ENCODE measurements at places on chromosomes 1 and 21.

GRCh38 chr1:156505679-156506298 lies 5.2 kb upstream of the MEF2D start:
- DNase-seq: no peak

- no peak for DNase-seq
These were observed 260.0 kb upstream of the BEND5 start for GRCh38 chr1:49036700-49037099.

DNA sequence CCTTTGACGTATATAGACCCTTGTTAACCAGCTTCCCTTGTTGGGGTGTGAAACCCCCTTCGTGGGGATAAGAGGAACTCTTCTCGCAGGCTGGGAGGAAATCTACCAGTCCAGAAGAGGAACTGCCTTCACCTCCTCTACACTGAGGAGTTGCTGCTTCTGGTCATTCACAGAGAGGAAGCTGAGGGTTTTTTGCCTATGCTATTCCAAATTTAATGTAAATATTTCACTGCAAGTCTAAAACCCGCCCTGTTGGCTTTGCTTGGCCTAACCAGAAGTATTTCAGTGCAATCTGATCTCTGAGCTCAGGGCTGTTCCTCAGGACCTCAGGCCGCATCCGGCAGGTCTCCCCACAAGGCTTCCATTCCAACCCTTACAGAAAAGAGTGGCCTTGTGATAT lies 150.1 kb downstream of the HIVEP3 start:
- DNase-seq: no peak

DNA sequence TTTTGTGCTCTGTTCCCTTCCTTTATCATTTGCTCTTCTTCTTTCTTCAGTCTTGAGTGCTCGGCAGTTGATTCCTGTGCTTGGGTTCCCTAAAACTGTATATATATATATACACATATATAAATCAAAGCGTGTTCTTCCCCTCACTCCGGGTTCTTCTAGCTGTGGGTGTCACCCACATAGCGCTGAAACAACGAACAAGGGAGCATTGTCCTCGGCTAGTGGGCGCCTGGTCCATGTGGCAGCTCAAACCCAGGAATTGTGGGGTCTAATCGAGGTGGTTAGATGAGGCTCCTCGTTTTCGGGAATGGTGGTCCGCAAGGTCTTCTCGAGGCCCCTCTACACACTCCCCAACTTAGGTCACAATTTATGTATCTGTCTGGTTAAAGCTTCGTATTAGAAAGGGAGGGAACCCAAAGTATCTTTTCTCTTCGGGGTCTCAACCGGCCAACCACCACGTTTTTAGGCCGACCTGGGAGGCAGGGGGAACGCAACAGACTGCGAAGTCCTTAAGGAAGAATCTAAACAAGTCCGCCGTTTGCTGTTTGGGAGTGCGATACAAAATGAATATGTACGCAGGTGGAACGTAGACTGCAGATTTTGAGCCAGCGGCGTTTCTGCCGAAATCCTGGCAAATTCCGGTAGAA lies 504 bp upstream of the SDHC start:
- DNase-seq: no peak

GRCh38 chr1:174160603-174161002 lies 1.3 kb downstream of the RABGAP1L start:
- DNase-seq: no peak

GRCh38 chr1:109040627-109040988 lies 1.3 kb downstream of the WDR47 start:
- no peak for DNase-seq

DNA sequence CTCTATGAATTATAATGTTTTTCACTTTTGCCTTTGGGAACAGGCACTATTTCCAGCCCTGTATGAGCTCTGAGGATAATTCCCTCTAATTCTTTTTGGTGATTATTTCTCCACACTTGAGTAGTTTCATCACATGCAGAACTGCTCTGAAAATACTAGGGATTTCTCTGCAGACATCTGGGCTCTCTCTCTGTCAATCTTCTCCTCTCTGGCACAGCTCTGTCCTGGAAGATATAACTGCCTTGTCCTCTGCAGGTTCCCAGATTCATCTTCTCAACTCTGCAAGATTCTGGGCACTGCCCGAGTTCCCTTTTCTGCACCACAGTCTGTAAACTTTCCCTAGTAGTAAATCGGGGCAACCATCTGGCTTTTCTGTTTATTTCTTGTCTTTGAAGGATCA lies 131.3 kb upstream of the FMN2 start:
- DNase-seq: no peak

DNA sequence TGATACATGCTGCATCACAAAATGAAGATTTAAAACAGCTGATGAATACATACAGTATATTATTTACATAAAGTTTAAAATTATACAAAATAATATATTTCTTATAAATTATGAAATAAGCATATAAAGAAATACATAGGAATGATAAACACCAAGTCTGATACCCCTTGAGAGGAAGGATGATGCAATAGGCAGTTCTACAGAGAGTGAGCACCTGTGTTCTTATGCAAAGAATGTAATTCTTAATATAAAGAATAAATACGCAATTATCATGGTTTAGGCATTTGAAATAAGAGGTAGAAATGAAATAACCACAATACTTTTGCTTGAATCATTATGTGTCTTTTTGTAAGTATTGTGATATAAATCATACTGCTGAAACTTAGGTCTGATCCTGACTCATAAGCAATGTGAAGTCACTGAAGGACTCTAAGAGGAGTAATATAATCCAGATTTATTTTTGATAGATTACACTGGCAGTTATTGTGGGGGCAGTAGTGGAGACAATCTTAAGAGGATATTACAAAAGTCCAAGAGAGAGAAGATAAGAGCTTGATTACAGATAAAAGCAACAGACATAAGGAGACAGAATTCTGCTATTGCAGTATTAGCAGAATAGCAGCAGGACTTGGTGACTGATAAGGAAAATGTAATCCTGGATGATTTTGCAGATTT lies 39.0 kb downstream of the TTLL7 start:
- no peak for DNase-seq

DNA sequence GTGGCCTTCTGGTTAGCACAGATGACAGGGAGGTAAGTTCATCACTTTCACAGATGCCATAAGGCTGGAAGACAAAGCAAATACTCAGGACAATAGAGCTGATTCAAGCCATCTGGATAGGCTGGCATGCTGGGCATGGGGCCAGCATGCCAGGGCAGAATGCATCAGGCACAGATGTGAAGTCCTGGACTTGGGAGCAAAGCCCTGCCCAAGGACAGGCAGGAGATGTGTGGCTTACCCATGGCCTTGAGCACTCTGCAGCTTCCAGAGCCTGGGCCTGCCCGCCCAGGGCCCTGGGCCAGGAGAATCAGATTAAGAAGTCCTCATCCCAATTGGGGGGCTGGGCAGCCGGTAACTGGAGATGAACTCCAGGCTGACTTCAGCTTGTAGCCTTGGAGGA lies 135.7 kb upstream of the ZC3H12A start:
- no peak for DNase-seq

GRCh38 chr1:175388285-175388684 lies 195.7 kb upstream of the KIAA0040 start:
- DNase-seq: no peak

- DNase-seq: no peak
These were observed 18.9 kb downstream of the CAP1 start for GRCh38 chr1:40059338-40059959.

DNA sequence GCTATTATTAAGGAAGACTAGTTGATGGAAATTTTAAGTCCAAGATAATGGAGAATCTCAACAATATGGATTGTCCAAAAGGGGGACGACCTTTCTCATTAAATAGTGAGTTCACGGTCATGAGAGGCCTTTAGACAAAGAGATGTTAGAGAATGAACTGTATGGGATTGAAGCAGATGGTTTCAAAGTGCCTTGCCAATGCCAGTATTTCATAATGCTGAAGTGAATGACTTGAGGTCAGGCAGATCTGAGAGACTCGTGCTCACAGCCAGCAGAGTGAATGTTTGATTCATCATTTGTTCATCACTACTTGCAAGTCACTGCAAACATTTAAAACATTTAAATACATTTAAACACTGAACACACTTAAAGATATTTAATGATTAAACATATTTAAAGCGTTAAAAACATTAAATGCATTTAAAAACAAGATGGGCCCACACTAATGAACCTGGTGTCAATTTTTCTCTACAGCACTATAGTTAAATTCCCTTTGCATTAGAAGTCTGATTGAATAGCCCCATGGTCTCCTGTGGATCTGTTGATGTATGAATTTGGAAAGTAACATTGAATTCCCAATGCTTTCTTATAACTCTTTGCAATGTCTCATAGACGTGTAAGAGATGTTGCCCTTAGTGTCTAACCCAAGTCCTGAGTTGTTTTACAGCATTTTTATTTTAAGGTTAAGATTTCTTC lies 80.7 kb downstream of the TGFB2 start:
- peak; percentile 45 for DNase-seq

DNA sequence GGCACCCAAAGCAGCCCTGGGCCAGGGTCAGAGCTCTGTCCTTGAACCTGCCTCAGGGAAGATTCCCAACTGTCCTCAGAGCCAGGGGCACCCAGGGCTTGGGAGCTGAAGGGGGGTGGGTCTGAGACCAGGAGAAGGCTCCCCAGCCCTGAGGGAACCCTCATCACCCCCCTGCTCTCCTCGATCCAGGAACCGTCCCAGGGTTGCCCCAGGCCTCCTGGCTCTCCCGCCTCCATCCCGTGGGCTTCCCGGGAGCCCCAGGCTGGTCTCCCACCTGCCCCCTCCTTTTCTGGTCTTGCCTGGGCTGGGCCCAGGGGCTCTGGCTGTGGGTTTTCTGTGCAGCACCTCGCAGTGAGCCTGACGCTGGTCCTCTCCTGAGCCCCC lies 6.7 kb upstream of the SAMD11 start:
- DNase-seq: no peak

DNA sequence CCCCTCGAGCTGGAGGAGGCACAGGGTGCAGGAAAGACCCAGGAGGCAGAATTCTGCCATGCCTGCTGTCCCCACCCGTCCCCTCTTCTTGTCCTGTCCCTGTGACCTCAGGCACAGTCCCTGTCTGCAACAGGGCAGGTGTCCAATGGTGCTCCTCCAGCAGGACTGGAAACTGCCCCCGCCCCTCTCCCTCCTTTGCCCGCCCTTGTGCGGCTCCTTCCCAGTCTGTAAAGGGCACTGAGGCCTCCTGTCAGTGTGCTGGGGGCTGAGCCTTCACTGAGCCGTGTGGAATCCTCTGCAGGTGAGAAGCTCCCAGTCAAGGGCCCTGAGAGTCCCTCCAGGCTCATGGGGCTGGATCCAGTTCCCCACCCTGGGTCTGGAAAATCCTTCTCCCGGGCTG lies 28.9 kb downstream of the PRDM16 start:
- DNase-seq: no peak

GRCh38 chr1:44903011-44903680 lies 60.1 kb upstream of the PTCH2 start:
- no peak for DNase-seq

GRCh38 chr1:3003039-3003940 lies 18.0 kb upstream of the ACTRT2 start:
- DNase-seq: no peak

DNA sequence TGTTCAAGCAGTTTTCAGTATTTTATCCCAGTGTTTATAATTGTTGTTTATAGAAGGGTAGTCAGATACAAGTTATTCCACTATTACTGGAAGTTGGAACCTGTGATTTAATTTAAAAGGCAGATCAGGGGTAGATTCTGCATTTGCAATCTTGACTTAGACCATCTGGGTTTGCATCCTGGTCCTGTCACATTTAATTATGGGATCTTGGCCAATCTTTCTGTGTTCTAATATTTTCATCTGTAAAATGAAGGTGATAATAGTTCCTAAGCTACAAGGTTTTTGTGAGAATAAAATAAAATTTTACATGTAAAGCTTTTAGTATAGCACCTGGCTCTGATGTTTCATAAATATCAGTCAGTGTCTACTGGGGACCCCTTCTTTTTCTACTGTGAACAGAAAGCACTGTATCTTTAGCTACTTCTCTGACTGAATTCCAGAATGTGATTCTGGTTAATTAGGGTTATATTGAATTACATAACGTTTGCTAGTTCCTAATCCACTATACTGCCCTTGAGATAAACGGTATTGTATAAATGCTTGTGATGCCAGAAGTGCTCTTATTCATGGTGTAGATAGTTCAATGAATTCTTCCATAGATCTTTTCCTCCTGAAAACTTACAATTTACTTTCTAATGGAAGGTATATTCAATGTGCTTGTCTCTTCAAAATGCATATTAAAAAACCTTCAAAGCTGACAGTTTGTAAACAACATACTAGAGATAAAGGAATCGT lies 131.0 kb downstream of the KCNK1 start:
- DNase-seq: no peak

DNA sequence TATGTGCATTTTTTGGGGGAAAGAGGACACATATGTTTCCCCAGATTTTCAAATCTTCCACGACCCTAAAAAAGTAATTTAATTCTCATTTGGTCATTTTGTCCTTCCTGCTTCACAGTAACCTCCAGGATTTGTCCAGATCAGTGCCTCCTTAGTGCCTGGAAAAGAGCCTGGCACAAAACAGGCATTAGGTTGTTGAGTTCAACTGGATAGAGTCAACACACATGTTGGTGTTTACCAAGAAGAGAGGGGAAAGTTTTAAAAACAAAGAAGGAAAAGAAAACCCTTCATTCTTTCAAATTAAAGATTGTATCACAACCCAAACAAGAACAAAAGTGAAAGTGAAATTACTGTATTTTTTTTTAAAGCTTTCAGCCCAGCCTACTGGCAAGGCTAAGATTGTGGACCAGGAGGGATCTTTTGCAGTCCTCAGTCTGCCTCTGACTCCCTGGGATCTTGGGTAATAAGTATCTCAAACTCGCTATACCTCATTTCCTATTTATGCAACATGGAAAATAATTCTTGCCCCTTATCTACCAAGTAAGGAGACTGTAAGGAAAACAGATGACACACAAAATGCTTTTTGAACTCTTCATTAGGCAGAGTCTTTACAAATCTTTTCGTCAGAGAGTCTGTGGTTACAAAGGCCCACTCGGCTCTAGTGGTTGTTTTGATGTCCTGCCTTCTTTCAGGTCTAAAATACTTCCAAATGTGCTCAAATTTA lies 57.8 kb downstream of the ZNF281 start:
- DNase-seq: peak; percentile 98

DNA sequence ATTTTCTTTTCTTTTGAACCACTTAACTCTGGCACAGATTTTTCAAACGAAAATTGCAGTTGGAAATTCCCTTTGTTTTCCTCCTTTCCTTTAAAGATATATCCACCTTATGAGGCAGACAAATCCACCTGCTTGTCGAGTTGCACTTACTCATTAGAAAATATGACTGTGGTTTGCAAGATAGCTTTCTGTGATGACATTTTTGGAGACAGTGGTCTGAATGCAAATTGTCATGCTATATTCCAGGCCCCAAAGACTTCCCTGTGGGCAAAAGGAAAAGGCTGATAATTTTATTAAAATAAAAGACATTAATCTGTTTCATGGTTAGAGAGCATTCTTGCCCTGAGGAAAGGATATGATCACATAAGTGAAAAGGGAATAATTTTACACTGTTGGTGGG lies 120.6 kb downstream of the TNFSF18 start:
- DNase-seq: no peak

DNA sequence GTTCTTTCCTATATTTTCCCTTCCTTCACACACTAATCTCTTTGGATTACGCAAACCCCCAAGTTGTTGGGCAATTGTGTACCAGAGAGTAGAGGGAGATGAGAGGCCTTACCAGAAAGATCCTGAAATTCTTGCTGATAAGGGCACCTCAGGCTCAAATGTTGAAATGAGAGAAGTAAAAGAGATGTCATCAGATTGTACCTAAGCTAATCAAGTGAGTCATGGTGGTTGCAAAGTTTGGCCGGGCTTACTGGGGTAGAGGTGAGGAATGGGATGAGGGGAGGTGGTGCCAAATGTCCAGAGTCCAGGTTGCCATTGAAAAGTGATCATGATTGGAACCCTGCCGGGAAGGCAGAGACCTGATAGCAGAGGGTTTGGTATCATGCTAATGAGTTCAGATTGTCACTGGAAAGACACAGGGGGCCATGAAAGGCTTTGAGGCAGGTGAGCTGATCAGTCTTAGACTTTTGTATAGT lies 43.1 kb downstream of the OPTC start:
- DNase-seq: no peak

Data from AG04449 (cell line).